Activated CD4-positive, alpha-beta T cell treated with anti-CD3 and anti-CD28 coated beads, Interleukin-2, Interleukin-6, amounts not matched to agents 100 ng/mL and 50 ng/mL, durations not matched to agents 16 hours and 8 hours (primary cell): ENCODE measurements at places on chromosomes 2 and 18.
A peak's percentile ranks its signal among the peaks of the same experiment; 100 is the strongest.

GRCh38 chr2:46847185-46847710, 68.4 kb downstream of the MCFD2 start:
- DNase-seq: no peak

- DNase-seq: peak; percentile 72
Measured at GRCh38 chr18:5630057-5630899, 86.5 kb upstream of the EPB41L3 start.

DNA sequence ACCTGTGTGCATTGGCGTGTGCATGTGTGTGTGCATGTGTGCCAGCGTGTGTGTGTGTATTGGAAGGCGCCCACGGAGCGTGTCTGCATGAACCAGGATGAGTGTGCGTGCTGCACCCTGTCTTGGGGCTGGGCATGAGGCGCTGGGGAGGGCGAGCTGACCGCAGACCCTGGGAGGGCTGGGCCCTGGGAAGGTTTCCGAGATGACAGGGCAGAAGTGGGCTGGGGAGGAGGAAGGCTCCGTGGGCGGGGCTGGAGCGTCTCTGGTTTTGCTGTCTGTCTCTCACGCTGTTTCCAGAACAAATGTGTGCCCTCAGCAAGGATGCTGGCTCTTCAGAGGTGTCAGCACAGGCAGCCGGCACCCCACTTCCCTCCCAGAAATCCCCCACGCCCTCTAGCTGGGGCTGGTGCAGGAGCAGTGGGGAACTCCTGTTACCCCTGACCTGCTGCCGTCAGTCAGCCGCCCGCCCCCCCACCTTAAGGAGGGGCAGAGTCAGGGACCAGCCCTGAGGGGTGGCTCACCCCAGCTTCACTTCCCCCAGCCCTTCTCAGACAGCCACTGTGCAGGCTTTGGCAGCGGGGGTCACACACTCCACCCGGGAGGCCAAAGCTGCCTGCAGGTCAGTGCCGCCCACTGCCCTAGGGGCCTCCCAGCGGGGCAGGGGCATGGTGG, at the start of gene GPR35:
Gene GPR35, plus strand, starts transcription at position 531 of the 672 bp plus-strand sequence. CDS start 4,473 bp downstream, outside the sequence.
- DNase-seq: peak; percentile 91

DNA sequence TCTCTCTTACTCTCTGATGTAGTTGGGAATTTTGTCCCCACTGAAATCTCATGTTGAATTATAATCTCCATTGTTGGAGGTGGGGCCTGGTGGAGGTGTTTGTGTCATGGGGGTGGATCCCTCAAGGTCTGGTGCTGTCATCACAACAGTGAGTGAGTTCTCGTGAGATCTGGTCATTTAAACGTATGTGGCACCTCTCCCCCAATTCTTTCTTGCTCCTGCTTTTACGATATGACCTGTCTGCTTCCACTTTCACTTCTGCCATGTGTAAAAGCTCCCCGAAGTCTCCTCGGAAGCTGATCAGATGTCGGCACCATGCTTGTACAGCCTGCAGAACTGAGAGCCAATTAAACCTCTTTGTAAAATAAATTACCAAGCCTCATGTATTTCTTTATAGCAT, 337.8 kb upstream of the CDH2 start:
- DNase-seq: no peak

DNA sequence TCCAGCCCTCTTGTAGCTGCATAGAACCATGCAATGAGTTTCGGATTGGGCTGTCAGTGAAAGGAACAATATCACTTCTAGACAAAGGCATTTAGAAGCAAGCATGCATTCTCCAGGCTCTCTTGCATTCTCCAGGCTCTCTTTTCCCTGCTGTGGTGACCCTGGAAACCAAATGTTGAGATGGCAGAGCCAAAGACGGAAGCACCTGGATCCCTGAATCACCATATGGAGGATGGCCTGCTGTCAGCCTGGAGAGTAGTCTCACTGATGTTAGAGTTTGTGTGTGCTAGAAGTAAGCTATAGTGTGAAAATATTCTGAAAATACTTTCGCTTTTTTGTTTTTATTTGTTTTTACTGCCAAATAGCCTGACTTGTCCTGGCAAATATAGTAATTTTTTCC, 203.9 kb downstream of the C1D start:
- no peak for DNase-seq

DNA sequence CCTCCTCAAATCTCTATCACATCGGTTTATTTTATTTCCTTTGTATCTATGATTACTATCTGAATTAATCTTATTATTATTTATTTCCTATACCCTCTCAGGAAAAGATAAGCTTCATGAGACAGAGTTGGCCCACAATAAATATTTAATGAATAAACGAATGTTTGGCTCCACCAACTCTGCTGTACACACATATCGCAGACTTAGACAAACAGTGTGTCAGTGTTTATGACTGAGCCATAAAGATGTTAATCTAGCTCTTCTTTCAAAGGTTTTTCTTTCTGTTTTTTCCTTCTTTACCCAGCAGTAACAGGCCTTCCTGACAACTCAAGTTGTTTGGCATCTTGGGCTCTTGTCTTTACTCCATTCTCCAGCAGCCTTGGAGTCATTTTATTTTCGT, 329.5 kb downstream of the CDH2 start:
- no peak for DNase-seq

DNA sequence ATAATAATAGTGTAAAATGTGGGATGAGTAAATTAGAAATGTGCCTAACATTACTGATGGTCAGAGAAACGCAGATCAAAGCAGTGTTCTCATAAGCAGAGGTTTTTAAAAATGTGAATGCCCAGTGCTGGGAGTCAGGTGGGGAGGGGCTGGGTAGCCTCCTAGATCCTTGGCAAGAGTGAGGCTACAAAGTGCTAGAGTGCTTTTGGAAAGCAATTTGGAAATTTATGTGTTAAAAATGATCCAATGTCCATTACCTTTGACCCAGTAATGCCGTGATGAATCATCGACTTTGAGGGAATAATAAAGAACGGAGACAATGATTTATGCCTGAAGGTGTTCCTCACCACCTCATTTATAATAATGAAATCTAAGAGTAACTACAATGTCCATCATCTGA, 44.9 kb upstream of the TWIST2 start:
- DNase-seq: no peak

- DNase-seq: no peak
Measured at GRCh38 chr2:116467243-116467642, 1347.2 kb upstream of the DDX18 start.

DNA sequence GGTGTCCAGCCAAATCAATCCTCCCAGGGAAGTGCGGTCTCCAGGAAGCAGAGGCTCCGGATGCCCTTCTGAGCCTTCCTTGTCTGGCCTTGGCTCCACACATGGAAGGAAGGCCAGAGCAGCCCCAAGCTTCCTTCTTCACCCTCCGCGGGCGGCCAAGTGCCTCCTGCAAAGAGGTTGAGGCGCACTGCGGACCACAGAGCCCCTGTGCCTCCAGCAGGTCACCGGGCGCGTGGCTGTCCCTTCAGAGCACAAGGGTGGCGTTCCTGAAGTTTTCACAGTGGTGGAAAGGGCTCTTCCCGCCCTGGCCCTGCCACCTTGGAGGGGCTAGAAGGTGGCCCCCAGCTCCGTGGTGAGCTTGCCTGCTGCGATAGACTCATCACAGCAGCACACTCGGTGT, 175.9 kb upstream of the RAB12 start:
- no peak for DNase-seq

DNA sequence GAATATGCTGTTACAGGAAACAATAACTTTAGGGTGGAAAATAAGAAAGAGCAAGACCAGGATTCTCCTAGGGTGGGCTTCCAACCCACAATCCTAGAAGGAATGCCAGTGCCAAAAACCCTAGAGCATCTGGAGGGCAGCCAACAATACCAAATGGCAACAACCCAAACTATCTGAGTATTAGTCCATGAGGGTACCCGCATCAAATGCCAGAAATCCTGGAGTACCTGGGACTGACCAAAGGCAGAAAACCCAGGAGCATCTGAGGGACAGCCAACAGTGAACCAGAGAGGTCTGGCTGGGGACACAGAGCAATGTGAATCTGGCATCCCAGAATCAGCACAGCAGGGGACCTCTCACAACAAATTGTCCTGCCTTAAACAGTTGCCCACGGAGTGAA, 126.3 kb downstream of the SCG2 start:
- DNase-seq: no peak

GRCh38 chr2:185676316-185676715, 62.3 kb upstream of the FSIP2 start:
- no peak for DNase-seq

DNA sequence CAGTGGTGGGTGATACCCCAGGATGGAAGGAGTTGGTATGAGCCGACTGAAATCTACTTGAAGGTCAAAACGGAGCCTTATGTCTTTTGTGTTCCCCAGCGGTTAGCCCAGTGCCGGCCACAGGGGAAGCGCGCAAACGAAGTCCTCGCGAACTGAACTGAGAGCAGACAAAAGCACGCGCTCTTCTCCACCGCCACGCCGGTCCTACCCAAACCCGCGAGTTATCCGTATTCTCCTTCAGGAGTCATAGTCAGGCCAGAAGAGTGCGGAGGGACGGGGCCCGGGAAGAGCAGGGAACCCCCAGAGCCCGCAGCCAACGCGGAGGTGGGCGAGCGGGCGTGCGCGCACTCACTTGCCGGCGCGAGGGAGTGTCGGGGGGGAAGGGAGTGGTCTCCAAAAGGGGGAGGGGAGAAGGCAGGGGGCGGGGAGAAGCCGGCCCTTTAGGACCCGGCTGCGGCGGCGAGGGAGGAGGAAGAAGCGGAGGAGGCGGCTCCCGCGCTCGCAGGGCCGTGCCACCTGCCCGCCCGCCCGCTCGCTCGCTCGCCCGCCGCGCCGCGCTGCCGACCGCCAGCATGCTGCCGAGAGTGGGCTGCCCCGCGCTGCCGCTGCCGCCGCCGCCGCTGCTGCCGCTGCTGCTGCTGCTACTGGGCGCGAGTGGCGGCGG, at the start of gene IGFBP2:
Gene IGFBP2, plus strand, starts transcription at position 469 of the 664 bp plus-strand sequence. Its CDS starts 104 bp downstream, at position 573.
- peak; percentile 25 for DNase-seq

DNA sequence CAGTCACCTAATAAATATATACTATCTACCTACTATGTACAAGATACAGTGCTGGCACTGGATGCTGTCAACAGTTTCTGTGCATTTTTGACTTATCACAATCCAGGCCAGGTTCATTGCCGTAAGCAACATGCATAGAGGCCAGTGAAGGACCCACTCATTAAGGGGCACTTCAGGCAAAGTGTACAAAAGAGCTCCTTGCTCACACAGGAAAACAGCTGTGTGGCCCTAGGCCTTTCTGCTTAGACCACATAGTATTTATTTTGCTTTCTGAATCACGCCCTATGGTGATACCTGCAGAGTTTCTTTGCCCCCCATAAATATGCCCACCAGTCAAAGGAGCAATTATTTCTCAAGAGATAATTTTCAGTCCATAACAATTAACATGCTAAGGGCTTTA, 39.6 kb upstream of the STAT4 start:
- no peak for DNase-seq

DNA sequence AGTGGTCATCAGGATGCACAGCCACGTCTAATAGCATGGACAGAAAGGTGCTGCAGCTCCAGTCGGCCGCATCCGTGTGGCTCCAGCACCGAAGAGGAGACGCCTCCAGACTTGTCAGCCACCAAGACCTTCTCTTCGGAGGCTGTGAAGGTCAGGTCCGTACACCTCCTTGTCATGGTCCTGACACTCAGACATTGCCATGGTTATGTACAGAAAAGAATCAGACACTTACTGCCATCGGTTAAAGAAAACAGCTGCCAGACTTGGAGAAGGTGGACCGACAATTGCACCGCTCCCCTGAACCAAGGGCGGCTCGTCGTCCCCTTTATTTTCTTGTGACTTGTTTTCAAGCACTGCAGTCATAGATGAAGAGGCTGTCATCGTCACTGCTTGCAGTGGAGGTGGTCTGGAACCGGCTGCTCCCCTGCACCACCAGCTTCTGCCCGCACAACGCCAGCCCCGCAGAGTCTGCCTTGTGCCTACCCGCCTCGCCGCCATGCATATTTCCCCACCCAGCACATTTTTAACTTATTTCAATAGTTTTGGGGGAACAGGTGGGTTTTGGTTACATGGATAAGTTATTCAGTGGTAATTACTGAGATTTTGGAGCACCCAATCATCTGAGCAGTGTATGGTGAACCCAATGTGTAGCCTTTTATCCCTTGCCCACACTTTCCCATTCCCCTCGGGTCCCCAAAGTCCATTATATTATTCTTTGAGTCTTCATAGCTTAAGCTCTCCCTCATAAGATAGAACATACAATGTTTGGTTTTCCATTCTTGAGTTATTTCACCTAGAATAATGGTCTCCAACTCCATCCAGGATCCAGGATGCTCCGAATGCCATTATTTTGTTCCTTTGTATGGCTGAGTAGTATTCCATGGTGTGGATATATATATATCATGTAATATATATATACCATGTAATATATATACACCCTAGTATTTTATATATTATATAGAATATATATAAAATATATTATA, 18.1 kb downstream of the FBXO48 start:
- no peak for DNase-seq

DNA sequence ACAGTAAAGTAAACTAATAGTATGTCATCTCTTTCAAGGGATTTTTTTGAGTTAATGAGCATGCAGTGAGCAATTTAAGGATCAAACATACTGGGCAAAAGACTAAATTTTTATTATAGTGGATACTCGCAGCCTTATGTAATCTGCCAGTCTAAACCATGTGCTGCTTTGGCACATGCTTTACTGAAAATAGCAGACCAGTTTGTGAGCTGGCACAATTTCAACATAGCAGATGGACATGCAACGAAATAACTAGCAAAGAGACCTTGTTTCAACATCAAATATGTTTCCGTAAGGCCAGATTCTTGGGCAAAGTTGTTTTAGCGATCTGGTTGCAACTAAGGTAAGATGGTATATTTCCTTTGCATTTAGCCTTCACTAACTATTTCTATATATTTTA, 807.3 kb downstream of the NR4A2 start:
- no peak for DNase-seq

DNA sequence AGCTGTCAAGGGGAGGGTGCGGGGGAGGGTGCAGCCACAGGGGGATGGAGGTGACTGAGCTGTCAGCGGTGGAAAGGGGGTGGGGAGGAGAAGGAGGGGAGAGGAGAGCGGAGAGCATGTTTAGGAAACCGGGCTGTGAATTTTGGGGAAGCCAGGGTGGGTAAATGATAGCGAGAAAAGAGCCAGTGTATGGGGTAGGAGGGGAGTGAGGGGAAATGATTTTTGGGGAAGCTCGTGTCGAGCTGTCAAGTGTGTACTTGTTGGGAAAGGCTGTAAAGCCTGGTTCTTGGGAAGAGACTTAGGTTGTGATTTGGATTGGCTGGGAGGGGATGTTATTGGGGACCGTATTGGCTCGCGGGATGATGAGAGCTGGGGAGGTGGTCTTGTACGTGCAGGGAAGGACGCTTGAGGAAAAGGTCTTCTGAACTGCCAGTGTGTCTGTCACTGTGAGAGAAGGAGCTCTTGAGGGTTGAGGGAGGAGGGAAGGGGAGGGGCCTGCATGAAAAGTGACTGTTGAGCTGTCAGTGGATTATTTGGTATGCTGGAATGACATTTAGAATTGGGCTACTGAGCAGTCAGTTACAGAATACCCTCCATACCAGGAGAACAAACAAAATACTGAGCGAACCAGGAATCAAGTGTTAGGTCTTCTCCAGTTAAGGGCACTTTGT, 1.0 kb downstream of the UBR3 start:
- DNase-seq: peak; percentile 61

GRCh38 chr2:234203135-234203984, 152.9 kb downstream of the SPP2 start:
- DNase-seq: no peak

GRCh38 chr18:12376034-12376753, 833 bp downstream of the AFG3L2 start:
- no peak for DNase-seq

GRCh38 chr2:239775623-239776435, 249.3 kb downstream of the NDUFA10 start:
- DNase-seq: no peak

- DNase-seq: no peak
Measured at GRCh38 chr2:215702116-215702902, 266.4 kb upstream of the FN1 start.

- no peak for DNase-seq
Measured at GRCh38 chr2:185142677-185143076, 544.3 kb downstream of the ZNF804A start.

GRCh38 chr2:72843301-72843700, 17.5 kb upstream of the EXOC6B start:
- DNase-seq: no peak
